ENCODE measurements at places on chromosomes 3 and 15.

DNA sequence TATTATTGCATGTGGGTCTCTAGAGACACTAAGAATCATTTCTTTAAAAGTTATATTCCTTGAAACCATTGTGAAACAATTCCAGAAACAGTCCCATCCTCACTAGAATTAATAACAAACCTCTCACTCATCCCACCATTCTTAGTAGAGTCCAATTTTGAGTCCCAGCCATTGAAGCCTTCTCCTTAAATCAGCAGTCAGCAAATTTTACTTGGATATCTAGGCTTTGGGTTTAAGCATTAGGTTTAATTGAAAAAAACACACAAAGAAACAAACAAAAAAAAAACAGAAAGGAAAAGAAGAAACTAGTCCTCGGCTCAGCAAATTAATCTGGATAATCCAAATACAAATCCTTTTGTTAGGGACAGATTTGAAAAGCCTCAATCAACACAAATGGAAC is 109.3 kb downstream of the LRRC3B start:
- no peak for DNase-seq

GRCh38 chr15:79035814-79036213 is 54.8 kb downstream of the RASGRF1 start:
- DNase-seq: no peak

GRCh38 chr15:28112101-28112760 is 13.1 kb upstream of the OCA2 start:
- DNase-seq: no peak

GRCh38 chr15:58669108-58669507 is 80.4 kb downstream of the ADAM10 start:
- no peak for DNase-seq

DNA sequence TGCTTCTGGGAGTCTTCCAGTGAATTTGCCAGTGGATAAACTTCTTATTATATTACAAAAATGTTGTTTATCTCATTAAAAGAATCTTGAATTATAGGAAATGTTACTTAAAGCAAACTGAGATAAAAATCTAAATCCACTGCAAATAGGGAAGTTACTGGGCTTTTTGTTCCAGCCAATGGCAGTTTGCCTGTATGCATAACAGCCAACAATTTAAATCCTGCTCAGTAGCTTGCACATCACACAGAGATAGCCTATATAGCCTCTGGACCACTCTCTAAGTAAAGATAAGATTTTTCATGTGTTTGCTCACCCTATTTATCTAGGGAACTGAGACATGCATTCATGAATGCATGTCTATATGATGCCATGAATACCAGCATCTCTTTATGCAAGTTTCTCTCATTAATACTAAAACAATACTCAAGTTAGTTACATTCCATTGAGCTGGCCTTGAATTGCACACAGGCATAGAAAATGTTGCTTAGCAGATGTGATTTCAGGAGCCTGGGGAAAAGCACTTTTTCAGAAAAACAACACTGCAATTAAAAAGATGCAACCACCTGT is 92.1 kb upstream of the GPR149 start:
- no peak for DNase-seq

DNA sequence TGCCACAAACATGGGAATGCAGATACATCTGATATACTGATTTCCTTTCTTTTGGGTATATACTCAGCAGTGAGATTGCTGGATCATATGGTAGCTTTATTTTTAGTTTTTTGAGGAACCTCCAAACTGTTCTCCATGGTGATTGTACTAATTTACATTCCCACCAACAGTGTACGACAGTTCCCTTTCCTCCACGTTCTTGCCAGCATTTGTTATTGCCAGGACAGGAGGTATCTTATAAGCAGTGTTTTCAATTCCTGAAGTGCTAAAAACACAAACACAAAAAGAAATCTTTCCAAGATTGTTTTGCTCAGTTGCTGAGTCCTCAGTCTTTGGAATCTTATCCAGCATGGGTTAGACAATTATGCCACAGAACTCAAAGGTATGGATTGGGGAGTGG is 13.5 kb downstream of the GTF2E1 start:
- no peak for DNase-seq

DNA sequence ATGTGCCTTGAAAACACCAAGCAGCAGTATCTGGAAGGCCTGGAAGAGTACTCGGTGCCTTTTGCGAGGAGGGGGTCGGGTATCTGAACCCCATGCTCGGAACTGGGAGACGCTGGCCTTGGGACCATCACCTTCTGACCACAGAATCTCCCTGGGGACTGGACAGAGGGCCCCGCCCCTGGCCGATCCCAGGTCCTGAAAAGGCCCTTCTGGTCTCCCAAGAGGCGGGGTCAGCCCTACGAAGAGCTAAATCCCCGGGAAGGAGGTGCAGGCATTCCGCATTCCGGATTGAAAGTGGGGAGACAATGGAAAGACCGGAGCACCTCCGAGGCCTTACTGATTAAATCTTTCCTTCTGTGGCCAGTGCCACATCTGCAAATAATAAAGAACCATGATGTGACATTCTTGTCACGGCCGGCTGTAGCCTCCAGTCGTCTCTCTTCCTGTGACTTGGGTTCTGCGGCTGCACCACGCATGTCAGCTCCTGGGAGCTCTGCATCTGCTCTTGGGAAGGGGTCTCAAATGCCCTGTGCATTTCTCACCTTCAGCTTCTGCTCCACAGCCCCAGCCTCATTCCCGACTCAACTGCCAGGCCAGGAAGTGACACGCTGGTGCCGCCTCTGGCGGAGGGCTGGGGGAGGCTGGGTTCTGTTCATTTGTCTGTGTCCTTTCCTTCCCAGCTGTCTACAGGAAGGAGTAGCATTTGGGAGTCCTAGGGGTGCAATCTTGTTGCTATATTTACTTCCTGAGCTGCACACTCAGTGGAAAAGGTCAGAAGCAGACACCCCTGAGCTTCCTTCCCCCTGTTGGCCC is 173.5 kb downstream of the KLF13 start:
- DNase-seq: no peak

- DNase-seq: no peak
Observed at GRCh38 chr3:52845157-52845556, 10.3 kb upstream of the MUSTN1 start.

DNA sequence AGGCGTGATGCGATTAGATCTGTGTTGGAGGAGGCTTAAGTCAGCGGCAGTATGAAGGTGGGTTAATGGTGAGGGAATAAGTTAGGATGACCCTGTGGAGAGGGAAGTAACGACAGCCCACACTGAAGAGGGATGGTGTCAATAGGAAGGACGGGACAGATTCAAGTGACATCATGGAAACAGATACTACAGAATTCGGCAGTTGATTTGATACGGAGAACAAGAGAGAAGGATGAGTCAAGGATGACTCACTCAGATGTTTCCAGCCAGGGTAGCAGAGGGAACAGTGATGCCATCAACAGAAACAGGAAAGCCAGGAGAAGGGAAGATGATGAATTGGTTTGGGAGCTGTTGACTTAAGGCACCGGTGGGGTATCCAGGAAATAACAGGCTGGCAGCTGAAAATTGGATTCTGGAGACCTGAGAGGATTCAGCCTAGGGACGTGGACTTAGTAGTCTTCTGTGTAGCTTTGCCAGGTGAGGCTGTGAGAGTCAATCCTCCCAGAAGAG is 38.0 kb downstream of the SHC4 start:
- DNase-seq: no peak

- DNase-seq: no peak
Observed at GRCh38 chr3:113541519-113541918, 9.2 kb downstream of the SIDT1 start.

DNA sequence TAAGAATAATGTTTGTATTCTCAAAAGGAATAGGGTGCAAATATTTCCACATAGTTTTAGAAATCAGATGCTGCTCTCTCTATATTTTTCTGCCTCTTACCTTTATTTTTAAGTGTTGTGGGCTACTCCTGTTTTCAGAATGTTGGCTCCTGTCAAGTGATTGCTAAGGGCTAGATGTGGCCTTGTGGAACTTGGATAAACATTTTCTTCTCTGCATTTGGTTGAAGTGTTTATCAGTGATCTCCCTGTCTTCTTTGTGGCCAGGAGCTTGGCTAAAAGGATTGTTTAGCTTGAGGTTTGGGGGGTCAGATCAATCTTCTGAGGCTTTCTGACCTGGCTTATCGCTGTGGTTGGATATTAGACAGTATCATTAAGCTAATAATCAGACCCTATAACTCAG is 112.6 kb downstream of the TCF12 start:
- DNase-seq: no peak

- no peak for DNase-seq
Observed at GRCh38 chr15:45107941-45108630, 5.9 kb downstream of the DUOX2 start.

DNA sequence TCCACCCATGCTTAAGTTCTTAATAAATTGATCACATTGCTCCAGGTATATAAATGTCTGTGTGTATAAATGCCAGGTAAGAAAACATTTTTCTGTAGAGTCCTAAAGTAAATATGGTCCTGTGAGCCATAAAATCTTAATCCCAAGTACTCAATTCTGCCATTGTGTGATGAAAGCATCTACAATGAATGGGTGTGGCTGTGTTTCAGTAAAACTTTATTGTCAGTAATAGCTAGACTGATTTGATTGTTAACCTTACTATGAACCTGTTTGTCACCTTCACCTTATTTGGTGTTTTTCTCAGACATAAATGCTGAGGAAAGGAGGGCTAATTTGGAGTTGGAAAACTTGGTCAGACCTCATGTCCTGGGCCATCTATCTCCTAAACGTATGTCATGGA is 683.5 kb upstream of the GRM7 start:
- no peak for DNase-seq

- no peak for DNase-seq
Observed at GRCh38 chr3:112446343-112446742, 52.9 kb downstream of the BTLA start.

GRCh38 chr3:78913711-78914110 is 854.1 kb downstream of the ROBO1 start:
- no peak for DNase-seq

DNA sequence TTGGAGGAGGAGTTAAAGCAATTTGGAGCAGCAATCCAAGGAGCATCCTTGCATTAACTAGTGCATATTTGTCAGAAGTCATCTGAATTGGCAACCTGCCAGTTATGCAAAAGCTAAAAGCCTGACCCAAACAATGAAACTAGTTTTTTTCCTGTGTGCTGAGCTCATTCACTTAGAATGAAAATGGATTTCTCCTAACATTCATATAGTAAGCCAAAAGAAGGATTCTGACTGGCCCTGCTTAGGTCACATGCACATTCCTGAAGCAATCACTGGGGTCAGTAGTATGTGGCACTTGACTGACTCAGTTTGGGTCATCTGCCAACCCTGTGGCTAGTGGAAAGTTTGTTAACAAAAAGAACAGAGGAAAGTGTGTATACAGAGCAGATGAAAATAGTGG is 30.5 kb downstream of the OXSM start:
- no peak for DNase-seq

DNA sequence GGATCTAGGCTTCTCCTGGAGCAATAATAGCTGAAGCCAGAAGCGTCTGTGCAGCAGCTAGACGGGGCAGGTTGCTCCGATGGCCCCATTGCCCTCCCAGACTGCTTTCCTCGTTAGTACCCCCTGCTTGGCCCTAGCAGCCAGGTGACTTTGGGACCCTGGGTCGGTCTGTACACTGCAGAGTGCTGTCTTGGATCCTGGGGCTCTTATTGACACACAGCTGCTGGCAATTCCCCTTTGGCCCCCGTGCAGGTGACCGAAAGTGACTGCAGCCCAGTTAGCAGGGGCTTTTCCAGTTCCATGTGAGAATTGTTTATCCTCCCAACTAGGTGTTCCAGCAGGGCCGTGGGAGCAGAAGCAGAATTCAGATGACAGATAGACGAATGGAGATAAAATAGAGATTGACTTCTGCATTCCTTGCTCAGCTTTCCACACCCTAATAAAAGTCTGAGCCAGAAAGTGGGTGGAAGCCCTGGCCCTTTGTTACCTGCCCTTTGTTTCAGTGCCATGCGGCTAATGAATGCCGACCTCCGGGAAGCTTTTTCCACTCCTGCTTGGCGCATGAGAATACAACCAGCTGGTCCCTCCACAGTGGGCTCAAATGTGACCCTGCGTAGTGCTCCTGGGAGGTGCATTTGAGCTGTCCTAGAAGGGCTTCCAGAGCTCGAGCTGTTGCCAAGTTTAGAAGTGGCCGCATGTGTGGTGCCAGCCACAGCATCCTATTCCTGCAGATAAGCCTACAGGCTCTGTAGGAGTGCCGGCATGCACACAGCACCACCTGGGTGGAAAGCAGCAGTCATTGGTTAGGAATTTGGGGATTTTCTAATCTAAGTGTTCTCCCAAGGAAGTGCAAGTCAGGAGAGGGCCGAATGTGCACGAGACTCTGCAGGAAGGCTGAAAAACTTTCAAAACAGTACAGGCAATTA is 94.4 kb downstream of the SLCO3A1 start:
- no peak for DNase-seq

- no peak for DNase-seq
Observed at GRCh38 chr3:183038757-183039156, 58.4 kb upstream of the DCUN1D1 start.

- no peak for DNase-seq
Observed at GRCh38 chr15:100879464-100880138, at the start of gene ALDH1A3. Gene ALDH1A3, plus strand, starts transcription at chr15:100879831. Its CDS starts 77 bp downstream, at chr15:100879908.

- DNase-seq: no peak
Observed at GRCh38 chr15:90080818-90081393, 21.4 kb downstream of the IDH2 start.

DNA sequence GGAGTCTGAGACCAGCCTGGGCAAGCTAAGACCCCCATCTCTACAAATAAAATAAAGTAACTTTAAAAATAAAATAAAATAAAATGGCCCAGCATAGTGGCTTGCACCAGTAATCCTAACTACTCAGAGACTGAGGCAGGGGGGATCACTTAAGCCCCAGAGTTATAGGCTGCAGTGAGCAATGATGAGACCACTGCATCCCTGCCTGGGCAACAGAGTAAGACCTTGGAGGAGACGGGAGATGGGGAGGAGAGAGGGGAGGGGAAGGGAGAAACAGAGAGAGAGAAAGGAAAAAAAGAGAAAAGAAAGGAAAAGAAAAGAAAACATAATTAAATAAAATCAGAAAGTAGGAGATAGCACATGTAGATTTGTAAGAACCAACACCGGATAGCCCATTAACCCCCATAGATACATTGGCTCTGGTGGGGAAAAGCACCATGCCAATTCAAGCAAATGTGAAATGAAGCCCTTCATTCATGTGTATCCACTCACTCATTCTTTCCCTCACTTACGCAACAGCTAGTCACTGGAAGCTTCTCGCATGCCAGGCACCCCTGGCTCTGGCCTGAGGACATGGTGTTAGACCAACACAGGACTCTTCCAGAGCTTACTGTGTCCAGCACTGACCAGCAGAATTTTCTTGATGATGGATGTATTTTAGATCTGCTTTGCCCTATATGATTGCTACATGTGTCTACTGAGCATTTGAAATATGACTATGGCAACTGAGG is 183.2 kb downstream of the MAGI1 start:
- DNase-seq: no peak

- no peak for DNase-seq
Observed at GRCh38 chr15:94327356-94327936, 96.1 kb downstream of the MCTP2 start.

DNA sequence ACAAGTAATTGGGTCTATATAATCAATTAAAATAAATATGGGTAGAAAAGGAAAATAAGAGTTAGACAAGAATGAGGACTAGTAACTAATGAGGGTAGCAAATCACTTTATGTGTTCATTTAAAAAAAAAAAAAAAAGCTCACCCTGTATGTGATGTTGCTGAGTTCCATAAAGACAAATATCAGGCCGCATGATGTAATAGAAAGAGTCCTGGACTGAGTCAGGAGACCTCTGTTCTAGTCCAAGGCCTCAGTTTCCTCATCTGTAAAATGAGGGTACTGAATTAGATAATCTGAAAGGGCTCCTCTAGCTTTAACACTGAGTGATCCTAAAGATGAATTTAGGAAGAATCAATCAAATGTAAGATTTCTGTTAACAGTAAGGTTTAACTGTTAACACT is 117.6 kb downstream of the TBL1XR1 start:
- DNase-seq: no peak
